ENCODE measurements at places on chromosomes 12 and 14.

GRCh38 chr12:59636945-59637691, 41.3 kb downstream of the SLC16A7 start:
- no peak for DNase-seq

DNA sequence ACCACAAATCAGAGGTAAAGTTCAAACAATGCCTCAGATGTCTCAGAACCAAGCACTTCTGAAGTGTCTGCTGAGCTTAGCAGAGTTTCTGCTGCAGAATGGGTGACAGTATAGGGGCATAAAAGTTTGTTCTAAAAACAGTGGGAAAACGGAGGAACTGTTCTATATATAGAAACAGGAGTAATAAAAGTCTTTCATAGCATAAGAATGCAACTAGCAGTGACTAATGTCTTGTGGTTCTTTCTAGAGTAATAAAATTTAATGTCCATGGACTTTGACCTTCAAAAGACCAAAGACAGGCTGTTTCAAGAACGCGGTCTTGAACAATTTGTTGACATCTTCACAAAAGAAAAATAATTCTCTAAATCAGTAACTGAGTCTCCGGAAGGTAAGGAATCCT, 107.5 kb upstream of the FAR2 start:
- no peak for DNase-seq

GRCh38 chr14:74238974-74239847, at the start of gene VSX2:
TSS of gene VSX2 (plus strand) at chr14:74239449. CDS start at chr14:74239562, 113 bp downstream.
- no peak for DNase-seq

DNA sequence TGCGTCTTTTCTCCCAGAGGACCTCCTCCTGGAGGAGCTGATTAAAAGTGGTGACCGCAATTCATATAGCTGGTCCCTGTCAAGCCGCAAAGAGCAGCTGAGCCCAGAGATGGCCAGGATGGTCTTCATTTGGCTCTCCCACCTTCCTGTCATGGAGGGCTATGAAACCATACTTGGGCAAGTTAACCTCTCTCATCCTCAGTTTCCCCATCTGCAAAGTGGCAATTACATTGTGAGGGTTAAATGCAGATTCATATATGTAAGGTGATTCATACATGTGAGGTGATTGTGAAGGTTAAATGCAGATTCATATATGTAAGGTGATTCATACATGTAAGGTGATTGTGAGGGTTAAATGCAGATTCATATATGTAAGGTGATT, 3.6 kb upstream of the TESC start:
- DNase-seq: no peak

- no peak for DNase-seq
These were observed 316.7 kb upstream of the KITLG start for GRCh38 chr12:88896958-88897357.

DNA sequence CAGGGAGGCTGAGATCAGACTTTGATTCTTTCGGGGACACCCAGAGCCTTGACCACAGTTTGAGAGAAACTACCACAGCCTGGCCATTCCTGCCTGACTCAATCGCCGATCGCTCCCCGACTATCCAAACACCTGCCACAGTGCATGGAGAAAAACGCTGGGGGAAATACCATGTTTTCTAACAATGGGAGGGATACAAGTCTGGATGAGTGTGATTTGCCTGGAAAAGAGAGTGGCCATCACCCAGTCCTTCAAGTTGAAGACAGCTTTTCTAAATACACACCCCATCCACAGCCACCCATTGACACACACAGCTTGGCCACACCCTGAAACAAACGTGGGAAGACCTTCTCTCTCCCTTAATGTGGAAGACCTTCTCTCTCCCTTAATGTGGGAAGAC, 6.7 kb upstream of the VASH1 start:
- no peak for DNase-seq

DNA sequence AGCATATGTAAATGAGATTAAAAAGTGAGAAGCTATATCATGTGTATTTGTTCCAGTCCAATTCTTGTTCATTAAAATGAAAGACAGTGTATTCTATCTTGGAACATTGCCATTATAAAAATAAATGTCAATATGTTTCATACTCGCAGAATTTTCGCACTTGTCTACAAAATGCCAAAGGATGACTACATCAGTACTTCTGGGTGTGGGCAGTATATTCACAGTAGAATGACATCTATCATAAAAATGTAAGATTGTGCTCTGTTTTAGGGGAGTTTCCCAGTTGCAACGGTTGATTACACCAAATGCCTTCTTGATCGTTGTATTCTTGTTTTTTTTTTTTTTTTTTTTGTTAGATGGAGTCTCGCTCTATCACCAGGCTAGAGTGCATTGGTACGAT, 292.3 kb upstream of the E2F7 start:
- no peak for DNase-seq

DNA sequence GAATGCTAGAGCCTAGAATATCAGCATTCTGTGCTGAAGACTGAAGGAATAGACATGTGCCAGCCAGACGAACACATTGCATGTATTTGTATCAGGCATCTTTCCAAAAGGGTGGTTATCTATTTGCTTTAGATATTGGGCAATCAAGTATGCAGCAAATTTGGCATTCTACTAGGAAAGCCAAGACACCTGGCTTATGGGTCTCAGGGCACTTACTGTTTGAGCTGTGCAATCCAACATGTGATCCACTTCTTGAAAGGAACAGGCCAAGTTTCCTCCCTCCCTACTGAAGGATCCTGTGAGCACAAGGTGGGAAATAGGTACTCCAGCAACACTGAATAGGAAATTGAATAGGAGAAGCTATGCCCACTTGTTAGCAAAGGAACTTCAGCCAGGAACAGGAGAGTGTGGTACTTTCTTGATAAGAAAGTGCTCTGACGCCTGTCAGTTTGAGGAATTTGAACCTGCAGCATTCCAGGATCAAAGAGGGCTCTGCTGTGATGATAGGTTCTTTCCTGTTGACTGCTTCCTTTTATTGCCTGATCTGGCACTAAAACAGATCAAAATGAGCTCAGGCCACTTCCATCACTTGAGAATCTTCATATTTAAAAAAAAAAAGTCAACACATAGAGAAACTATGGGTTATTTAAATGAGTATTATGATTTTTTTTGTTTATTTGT, 20.6 kb downstream of the OR6S1 start:
- no peak for DNase-seq

DNA sequence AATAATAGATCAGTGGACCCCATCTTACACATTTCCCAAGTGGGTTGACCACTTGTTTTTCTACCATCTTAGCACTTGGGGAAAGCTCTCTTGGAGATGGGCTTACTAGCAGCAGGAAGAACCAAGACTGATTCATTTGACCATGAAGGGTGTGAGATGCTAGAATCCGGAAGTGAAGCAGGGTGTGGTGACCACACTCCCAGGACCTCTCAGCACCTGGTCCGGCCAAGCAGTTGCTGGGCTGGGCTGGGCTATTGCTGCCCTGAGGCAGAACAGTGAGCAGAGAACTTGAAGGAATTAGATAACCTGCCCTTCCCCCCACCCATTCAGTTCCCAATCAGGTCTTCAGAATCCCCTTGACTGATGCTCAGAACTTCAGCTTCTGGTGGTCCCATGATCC, 24.4 kb downstream of the ADCY6 start:
- DNase-seq: no peak

GRCh38 chr12:93784339-93785086, 107.3 kb downstream of the CRADD start:
- DNase-seq: peak; percentile 43

DNA sequence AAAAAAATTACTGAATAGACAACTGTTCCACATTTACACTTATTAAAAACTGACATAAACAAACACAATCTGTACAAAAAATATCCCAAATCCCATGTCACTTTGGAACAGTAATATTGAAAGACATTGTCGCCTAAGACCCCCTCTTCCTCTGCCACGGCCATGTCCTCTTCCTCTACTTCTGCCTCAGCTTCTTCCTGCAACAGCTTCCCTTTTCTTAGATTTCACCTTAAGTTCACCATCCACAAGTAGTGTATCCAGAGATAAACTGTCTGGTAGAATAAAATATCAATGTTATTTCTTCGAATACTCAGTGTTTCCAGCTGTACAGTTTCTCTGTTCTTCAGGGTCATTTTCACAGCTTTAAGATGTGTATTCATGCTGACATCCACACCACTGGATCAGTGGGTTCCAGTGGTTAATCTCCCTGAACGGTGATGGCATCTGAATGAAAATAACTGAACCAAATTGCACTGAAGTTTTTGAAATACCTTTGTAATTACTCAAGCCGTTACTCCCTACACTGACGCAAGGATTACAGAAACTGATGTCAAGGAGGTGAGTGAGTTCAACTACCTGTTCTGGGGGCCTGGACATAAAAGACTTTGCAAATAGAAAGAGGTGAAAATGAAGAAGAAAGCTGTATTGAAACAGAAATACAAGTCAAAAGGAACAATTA, 208.5 kb downstream of the C12orf50 start:
- no peak for DNase-seq

DNA sequence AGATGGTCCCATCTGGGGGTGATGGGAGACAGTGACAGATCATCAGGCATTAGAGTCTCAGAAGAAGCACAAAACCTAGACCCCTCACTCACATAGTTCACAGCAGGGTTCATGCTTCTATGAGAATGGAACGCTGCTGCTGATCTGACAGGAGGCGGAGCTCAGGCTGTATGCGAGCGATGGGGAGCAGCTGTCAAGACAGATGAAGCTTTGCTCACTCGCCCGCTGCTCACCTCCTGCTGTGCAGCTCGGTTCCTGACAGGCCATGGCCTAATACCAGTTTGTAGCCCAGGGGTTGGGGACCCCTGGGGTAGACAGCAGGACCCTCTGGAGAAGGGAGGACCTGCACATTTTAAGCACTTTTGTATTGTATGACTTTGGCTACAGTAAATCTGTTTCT, 111.2 kb downstream of the LGMN start:
- DNase-seq: no peak

DNA sequence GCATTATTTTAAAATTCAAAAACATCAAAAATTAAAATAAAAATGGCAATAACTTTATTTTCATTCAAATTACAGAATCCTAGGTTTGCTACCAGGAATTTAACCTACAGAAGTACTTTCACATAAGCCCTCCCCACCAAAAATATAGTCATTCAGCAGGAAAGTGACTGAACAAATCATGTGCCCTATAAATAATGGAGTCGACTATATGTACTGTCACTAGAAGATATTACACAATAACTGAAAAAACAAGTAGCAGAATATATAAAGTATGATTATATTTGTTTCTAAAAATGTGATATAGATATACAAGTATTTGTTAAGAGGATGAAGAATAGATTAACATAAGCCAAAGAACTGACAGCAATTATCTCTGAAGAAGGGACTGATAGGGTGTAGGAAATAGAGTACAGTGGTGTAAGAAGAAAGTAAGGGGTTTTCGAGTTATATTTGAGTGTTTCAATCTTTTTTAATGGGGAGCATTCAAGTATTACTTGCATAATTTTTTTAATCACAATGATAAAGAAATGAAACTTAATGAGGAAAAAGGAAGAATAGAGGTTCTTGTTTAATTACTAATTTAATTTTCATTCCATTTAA, 7.9 kb downstream of the C2CD5 start:
- no peak for DNase-seq

DNA sequence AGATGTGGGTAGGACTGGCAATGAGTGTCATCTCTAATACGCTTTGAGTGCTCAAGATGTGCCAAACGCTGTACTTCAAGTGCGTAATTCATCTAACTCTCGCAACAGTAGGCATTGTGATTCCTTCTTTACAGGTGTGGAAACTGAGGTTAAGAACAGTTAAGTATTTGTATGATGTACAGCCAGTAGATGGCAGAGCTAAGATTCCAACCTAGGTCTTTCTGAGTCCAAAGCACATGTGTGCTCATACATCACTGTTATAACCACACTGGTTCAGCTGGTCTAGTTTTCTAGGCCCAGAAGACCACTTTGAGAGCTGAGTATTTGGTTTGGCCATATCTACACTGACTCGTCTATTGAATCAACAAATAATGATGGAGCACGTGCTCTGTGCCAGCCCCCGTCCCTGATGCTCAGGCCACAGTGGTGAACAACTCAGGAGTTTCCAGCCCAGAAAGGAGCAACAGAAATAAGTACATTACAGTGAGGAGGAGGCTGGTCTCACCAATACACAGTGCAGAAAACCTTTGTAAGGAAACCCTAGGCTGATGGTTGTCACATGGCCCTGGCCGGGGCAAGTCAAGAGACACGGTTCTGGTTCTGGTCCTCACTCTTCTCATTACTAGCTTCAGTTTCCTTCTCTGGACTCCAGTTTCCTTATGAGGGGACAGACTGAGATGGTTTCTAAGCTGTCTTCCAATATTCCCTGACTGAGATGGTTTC, 69.3 kb upstream of the SCN8A start:
- DNase-seq: no peak

DNA sequence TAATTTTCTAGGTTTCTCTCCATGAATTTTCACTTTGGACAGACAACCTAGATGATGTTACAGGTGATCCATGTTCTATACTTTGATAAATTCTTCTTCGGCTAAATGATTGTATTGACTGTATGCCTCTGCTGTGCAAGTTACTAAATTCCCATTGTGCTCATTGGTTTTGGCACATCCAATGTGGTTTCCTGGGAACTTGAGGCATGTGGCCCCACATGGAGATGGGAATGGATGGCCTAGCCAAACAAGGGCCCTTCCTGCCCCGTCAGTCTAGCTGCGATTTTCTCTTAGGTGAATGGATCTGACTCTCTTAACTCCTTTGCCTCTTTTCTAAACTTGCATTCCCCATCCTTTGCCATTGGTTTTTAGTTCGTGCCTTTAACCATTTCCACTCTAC, 186.2 kb downstream of the PELI2 start:
- DNase-seq: no peak

DNA sequence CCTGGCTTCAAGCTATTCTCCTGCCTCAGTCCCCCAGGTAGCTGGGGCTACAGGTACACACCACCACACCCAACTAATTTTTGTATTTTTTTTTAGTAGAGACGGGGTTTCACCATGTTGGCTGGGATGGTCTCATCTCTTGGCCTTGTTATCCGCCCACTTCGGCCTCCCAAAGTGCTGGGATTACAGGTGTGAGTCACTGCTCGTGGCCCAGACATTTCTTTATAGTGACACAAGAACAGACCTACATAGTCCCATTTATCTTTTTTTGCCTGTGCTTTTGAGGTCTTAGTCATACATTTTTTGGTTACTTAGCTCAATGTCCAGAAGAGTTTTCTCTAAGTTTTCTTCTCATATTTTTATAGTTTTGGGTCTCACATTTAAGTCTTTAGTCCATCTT, 247.4 kb downstream of the SYT10 start:
- no peak for DNase-seq

GRCh38 chr12:118611295-118611694, 234.9 kb downstream of the SUDS3 start:
- no peak for DNase-seq

GRCh38 chr14:105166571-105167302, 1.8 kb downstream of the JAG2 start:
- DNase-seq: no peak

- DNase-seq: no peak
These were observed 223.9 kb downstream of the ADGRD1 start for GRCh38 chr12:131177599-131177998.

GRCh38 chr14:90560558-90560957, 163.7 kb downstream of the CALM1 start:
- no peak for DNase-seq

GRCh38 chr12:108839018-108839889, 18.1 kb downstream of the SSH1 start:
- DNase-seq: no peak

- DNase-seq: no peak
These were observed 326.1 kb downstream of the NAV3 start for GRCh38 chr12:78156751-78157150.

GRCh38 chr14:79551523-79551922, 659.8 kb downstream of the DIO2 start:
- no peak for DNase-seq

- DNase-seq: no peak
These were observed 62.7 kb downstream of the ACTN1 start for GRCh38 chr14:68916358-68916941.

- DNase-seq: no peak
These were observed 997.9 kb upstream of the FLRT2 start for GRCh38 chr14:84532016-84532415.
